ENCODE measurements at places on chromosomes 5 and 9.

- DNase-seq = no peak
These were observed 54.2 kb downstream of the FNBP1 start for GRCh38 chr9:129988607-129989361.

- no peak for DNase-seq
These were observed 620.3 kb upstream of the WWC1 start for GRCh38 chr5:167671176-167671575.

- DNase-seq = no peak
These were observed 321.8 kb downstream of the TRIM32 start for GRCh38 chr9:117008876-117009275.

DNA sequence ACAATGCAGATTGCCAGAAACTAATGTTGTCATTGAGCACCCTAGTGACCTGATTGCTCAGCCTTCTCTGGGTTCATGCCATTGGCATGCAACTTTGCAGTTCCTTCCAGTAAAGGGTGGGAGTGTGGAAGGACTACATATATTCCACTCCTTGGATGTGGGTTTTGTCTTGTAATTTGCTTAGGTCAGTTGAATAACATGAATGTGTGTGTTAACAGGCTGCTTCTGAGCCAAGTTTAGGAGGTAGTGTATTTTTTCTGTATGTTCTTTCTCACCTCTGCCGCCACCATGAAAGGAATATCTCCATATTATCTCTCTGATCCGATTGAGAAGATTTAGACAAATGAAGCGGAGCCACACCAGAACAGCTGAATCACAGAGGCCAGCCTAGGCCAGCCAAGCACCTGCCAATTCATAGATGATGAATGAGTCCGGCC lies 1929.6 kb upstream of the CDH6 start:
- DNase-seq = no peak

DNA sequence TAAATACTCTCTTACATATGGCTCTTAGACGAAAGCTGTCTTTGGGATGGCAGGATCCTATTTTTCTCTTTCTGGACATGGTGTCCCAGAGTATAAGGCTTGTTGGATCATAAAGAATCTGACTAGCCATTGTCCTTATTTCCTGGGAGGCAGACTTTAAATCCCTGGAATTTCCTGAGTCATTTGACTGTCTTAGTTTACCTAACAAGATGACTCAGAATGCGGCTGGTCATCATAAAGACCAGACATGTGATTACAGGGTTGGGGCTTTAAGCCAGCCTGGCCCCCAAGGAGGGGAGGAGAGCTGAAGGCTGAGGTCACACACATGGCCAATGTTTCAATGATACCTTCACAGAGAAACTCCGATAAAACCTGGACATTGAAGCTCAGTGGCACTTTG lies 37.2 kb downstream of the FAM240B start:
- DNase-seq = no peak

DNA sequence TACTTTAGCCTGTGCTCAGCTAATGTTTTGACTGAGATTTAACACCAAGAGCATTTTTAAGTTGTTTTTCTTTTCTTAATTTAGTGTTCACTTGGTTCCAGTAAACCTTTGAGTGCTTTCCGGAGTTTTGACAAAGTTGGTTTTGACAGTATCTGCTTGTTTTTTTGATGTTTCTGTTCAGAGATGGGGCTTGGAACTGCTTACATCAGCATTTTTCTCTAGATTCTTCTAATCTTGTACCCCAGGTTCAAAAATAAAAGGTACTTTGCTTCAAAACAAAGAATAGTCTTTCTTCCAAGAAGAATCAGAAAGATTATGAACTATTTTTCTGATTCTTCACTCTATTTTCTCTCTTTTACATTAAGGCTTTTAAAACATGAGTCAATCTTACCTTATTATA lies 132.2 kb downstream of the DPYSL3 start:
- DNase-seq = no peak

- no peak for DNase-seq
These were observed 302.9 kb downstream of the NSG2 start for GRCh38 chr5:174348311-174348981.

DNA sequence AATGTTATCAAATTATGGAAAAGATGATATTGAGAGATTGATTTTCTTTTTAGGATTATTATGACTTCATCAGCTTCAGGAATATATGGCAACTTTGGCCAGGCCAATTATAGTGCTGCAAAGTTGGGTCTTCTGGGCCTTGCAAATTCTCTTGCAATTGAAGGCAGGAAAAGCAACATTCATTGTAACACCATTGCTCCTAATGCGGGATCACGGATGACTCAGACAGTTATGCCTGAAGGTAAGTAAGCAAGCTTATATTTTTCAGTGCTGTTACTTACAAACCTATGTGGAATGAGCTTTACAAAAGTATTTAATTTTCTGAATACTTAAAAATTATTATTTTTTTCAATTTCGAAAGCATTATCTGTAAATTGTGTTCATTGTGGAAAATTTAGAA lies 26.5 kb downstream of the HSD17B4 start:
- no peak for DNase-seq

Data from NCI-H1417 (cell line).